ENCODE measurements at places on chromosomes 7 and 10.

GRCh38 chr7:111067251-111067650 lies 23.7 kb upstream of the LRRN3 start:
- no peak for DNase-seq

GRCh38 chr10:52598936-52599335 lies 173.6 kb downstream of the MBL2 start:
- DNase-seq: no peak

- no peak for DNase-seq
Observed at GRCh38 chr10:6977398-6978186, 397.5 kb upstream of the PRKCQ start.

DNA sequence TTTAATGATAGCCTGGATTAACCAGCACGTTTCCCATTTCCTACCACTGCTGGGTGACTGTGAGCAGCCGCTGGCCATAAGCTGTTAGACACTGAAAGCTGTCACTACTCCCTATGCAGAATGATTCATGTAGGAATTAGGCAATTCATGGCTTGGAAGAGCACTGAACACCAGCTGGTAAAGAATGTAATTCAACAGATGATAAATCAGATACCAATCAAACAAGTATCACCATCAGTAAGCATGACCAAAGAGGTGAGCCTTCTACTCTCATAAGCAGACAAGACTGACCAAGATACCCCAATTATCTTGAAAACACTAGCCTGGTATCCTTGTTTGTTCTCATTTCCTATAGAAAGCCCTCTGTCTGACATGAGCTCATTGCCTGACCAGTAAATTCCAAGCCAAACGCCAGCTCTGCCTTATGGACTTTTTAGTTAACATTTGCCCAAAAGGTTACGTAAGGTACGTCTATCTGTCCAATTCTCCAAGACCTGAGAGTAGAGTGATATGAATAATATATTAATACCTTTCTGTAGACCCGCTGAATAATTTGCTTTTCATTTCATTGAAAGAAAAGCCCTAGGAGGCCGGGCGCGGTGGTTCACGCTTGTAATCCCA lies 127.7 kb downstream of the ELMO1 start:
- no peak for DNase-seq

DNA sequence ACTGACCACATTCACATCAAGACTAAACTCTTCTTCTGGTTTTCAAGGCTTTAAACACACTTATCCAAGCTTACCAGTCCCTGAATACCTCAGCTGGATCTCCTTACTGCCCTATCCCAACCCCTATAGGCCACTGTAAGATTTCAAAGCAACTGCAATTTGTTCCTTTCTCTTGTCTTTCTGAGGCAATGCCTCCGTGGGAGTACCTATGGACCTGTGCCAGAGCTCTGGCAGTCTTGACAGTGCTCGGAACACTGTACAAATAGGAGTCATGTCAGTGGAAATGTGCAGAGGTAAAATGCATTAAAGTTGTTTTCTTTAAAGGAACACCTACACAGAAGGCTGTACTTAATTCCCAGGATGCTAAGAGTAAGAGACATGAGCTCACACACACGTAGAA lies 124.7 kb downstream of the CNOT4 start:
- DNase-seq: no peak

- DNase-seq: no peak
Observed at GRCh38 chr7:24716480-24717246, 40.6 kb downstream of the GSDME start.

- DNase-seq: no peak
Observed at GRCh38 chr10:47336387-47337134, 11.6 kb upstream of the RBP3 start.

DNA sequence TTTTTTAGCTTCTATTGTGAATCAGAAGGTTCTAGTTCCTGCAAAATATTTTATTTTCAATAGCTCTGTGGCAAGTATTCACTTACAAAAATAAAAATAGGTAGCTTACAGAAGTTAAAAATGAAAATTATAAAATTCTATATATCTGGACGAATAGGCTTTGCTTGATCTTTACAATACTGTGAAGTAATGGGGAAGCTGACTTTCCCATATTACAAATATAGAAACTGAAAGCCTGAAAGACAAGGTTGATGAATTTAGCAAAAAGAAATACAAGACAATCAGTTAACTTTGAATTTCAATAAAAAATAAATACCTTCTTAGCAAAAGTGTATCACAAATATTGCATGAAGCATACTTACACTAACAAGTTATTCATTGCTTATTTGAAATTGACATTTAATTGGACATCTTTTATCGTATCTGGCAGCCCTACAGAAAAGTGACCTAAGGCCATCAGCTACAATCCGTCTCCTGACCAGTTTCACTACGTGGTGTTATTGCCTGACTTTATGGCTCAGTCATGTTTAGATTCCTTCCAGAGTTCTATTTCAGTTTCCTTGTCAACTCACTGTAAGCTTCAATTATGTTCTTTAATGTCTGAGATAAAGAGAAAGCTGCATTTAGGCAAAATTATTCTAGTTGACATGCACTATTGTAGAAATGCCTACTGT lies 310.5 kb upstream of the HGF start:
- no peak for DNase-seq

- no peak for DNase-seq
Observed at GRCh38 chr7:47471831-47472230, 110.1 kb downstream of the TNS3 start.

DNA sequence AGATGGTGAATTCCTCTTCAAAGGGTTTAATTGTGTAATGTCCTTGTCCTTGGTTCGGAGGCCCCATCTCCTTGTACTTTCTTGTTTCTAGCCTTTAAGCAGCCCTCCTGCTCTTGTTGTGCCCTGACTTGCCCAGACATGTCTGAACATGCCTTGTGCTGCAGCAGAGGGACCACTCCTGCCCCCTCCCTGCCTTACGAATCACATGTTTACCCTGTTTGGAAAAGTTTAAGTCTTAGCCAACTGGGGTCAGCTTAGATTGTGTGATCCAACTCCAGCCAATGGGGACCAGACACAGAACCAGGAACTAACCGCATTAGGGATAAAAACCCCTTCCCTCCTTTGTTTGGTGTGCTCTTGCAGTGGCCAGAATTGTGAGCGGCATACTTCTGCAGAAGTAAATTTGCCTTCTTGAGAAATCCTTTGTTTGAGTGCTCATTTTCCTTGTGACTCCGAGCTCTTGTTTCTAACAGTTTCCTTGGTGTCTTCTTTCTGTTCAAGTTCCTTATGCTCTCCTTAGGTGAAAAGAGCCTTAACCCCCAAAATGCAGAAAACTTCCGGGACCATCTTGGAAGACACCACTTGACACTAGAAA lies 29.4 kb downstream of the CLRN3 start:
- no peak for DNase-seq

DNA sequence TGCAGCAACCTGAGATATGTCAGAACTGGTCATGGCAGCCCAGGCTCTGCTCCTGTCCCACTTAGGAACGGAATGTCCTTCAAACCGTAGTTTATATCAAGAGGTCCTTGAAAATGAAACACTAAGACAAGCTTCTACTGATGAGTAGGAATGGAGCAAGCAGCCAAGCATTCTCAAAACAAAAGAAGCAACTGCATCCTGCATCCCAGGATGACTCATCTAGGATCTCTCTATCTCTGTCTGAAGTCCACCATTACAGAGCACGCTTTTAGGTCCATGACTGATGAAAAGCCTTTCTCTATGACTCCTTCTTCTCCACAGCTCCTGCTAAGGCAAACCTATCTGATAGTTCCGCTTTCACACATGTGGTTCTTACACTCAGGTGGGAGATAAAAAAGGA lies 16.3 kb downstream of the MBL2 start:
- DNase-seq: no peak

GRCh38 chr10:128074589-128074988 lies 51.6 kb downstream of the MKI67 start:
- DNase-seq: no peak

GRCh38 chr7:22268884-22269421 lies 88.0 kb downstream of the RAPGEF5 start:
- DNase-seq: no peak

GRCh38 chr10:13784067-13784466 lies 197.3 kb downstream of the PRPF18 start:
- DNase-seq: no peak

GRCh38 chr10:70715853-70716795 lies 43.8 kb downstream of the ADAMTS14 start:
- DNase-seq: no peak

DNA sequence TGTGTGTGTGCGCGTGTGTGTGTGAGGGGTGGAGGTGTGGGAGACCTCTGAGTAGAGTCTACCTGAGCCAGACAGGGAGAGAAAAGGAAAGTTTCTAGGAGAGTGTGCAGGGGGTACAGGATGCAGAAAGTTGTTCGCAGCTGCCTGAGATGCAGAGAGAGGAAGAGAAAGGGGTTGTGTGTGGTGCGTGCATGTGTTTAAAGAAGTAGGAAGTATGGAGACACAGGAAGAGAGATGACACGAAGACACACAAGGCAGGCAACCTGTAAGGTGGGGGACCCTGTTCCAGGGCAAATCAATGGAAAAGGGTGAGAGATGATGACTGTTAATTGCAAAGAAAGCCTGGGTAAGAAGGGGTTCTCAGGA lies 52.2 kb downstream of the C10orf105 start:
- no peak for DNase-seq

GRCh38 chr7:130273933-130274255 lies 7.2 kb downstream of the CPA2 start:
- DNase-seq: no peak

- DNase-seq: no peak
Observed at GRCh38 chr10:79384773-79385391, 37.6 kb downstream of the PPIF start.

GRCh38 chr7:1378610-1379601 lies 80.4 kb downstream of the MICALL2 start:
- DNase-seq: no peak

- DNase-seq: no peak
Observed at GRCh38 chr7:15648461-15648961, 38.0 kb downstream of the MEOX2 start.

DNA sequence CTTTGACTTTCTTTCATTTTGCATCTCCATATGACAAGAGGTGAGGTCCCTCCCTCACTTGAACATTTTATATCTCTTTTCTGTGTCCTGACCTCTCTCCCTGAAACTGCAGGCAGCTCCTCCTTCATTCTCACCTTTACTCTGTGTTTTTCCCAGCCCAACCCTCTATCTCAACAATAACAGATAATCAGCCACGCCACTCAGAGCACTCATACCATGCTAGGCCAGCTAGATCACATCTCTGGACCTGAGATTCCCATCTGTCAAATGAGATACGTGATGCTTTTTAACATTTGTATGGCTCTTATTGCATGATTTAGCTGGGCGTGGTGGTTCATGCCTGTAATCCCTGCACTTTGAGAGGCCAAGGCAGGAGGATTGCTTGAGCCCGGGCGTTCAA lies 63.1 kb upstream of the PDCD4 start:
- no peak for DNase-seq

DNA sequence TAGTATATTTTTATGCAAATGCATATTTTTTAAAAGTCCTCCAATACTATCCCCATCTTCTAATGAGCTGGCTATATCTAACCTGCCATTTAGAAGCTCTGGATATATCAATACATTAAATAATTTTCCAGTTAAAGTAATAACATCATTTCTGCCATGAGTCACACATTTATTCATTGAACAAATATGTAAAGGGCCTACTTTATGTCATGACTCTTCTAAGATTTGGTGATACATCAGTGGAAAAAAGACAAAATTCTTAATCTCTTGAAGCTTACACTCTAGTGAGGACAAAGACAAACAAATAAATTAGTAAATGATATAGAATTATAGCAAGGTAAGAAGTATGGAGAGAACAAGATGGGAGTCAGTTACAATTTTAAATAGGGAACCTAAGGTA lies 716.8 kb upstream of the LRRTM3 start:
- no peak for DNase-seq

- DNase-seq: no peak
Observed at GRCh38 chr10:51083356-51083853, 9.1 kb downstream of the PRKG1 start.

GRCh38 chr10:88413412-88413811 lies 169.7 kb downstream of the RNLS start:
- DNase-seq: no peak

GRCh38 chr10:126215746-126216631 lies 172.3 kb downstream of the ADAM12 start:
- no peak for DNase-seq

DNA sequence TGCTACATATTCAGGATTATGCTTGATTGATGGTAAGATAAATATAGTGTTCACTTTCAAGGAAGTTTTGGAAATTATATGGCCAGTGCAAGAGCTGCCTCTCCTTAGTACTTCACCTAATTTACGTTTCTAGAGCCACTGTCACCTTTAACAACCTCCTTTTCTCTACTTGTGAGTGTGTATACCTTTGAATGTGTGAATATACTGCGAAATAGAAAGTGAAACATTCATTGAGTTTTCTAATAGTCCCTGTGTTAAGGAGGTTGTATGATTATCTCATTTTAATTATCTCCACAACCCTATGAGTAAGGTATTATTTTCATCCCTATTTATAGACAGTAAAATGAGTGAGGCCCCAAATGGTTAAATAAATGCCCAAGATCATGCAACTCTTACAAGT lies 1050.5 kb downstream of the XPNPEP1 start:
- DNase-seq: no peak

DNA sequence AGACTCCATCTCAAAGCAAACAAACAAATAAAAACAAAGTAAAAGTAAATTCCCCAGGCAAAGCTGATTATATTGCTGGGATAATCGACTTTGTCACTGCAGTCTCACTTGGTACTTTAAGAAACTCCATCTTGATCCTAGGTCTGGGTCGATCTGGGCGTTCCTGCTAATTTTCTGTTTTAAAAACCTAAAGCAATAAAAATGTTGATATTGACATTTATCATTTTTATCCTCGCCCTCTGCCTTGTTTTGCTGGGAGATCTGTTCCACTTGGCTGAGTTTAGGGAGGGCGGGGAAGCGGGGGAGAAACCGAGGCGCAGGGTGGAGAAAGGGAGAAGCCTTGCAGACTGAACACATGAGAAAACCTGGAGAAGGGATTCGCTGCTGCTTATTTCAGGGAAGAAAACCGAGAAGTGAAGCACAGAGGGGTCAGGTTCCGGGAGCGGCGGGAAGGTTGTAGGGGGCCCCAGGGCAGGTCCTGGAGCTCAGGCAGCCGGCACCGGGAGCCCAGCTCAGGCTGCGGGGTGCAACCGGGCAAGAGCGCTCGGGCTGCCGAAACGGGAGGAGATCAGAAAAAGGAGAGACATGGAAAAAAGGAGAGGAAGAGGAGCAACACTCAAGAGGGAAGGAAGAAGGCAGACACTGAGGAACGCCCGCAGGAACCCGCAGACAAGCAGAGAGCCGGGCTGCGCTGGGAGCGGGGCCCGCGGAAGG lies 27.3 kb upstream of the KMT2C start:
- no peak for DNase-seq

- DNase-seq: no peak
Observed at GRCh38 chr10:108424656-108425055, 1260.2 kb upstream of the SORCS1 start.

DNA sequence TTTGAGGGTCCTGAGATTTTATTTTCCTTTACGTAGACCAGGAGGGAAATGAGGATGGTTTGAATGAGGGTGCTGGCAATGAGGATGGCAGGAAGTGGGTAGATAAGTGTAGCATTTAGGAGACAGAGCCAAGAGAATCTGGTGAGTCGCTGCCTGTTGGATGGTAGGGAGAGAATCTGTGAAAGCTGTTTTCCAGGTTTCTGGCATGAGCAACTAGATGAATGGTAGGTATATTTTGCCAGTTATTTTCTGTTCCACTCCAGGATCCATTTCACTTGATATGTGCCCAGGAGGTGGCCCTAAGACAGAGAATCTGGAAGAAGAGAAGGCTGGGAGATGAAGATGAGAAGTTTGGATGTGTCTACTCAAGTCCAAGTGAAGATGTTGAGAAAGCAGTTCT lies 63.3 kb upstream of the VIPR2 start:
- no peak for DNase-seq

- DNase-seq: no peak
Observed at GRCh38 chr7:23396222-23397015, 73.9 kb downstream of the IGF2BP3 start.

Measured in stimulated activated CD4-positive, alpha-beta T cell treated with anti-CD3 and anti-CD28 coated beads, Interleukin-1b, Interleukin-23, amount 100 ng/mL, for 1 hour (primary cell).